GM04504 (cell line): ENCODE measurements at places on chromosomes 1 and 21.

GRCh38 chr1:15852828-15853302 lies 5.4 kb downstream of the SPEN start:
- no peak for DNase-seq

GRCh38 chr1:189206617-189207016 lies 1271.0 kb downstream of the BRINP3 start:
- DNase-seq = no peak

- DNase-seq = no peak
These were observed 71.1 kb downstream of the IER5 start for GRCh38 chr1:181159451-181160140.

DNA sequence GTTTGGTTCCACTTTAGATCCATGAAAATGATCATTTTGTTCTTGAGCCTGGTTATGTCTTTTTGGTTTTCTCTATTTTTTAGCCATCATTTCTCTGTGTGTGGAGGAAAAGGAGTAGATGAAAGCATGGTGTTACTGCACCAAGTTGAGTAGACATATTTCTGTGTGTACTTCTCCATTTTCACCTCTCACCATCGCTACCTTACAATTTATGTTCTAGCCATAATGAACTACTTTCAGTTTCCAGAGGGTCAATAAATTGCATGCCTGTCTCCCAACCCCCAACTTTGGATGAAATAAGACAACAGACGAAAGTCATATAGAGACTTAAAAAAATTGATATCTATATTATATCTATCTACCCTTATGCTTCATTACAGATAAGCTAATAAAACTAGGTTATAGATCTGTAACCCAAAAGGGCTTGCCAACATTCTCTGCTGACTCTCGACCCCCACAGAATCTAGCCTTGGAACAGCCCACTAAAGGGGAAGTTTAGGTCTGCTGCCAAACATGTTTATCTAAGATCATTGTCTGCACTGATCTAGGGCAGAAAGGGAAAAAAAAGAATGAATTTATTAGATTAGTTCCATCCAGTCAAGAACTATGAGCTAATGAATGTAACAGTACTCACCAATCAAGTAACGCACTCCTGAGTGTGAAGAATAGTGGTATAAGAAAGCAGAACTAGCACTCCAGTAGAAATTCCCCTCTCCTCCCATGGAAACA lies 7.5 kb upstream of the MAN1A2 start:
- no peak for DNase-seq

DNA sequence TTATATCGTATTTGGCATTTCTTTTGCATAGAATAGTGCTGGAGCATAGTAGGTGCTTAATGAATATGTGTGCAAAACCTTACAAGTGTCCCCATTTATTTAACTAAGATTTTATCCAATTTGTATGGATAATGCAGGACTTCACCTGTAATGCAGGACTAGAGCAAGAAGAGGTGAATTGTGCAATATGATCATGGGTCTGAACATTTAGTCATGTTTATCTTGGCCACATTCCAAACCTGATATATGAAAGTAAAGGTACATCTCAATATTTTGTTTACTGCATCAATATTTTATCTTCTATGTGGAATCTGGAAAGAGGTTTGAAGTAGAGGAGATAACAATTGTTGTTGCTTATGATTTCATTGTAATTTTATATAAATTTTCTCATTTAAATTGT lies 1626.7 kb upstream of the B3GALT2 start:
- DNase-seq = no peak

GRCh38 chr1:57162607-57163261 lies 196.9 kb upstream of the C8B start:
- no peak for DNase-seq

- DNase-seq = no peak
These were observed 119.3 kb downstream of the NGF start for GRCh38 chr1:115218699-115219098.

DNA sequence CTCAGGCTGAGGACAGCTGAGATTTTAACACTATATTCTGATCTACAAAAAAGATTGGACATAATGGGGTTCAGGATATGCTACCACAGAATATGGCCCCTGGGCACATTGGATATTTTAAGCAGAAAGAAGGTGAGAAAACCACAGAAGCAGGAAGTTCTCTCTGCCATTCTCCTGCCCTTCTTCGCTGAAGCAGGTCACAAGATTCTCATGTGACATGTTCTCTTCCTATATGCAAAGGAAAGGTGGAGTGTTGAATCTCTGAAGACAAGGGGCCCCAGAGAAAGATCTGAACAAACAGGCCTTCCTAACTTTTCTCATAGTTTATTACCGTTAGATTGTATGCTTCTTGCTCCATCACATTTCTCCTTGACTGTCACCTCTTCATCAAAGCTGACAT lies 285.7 kb downstream of the S1PR1 start:
- no peak for DNase-seq

DNA sequence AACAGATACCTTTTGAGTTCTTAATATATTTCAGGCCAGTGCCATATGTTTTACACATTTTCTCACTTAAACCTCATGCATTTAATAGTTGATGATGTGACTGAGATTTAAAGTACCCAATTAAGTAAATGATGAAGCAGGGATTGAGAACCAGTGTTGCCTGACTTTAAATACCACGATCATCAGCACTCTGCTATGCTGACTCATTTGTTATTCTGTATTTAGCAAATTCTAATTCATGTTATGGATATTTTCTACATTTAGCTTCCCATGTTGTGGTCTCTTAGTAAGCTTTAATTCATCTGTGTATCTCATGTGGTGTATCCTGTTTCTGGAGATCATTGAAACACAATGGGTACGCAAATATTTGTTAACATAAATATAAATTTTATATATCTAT lies 363.0 kb downstream of the PTBP2 start:
- DNase-seq = no peak

DNA sequence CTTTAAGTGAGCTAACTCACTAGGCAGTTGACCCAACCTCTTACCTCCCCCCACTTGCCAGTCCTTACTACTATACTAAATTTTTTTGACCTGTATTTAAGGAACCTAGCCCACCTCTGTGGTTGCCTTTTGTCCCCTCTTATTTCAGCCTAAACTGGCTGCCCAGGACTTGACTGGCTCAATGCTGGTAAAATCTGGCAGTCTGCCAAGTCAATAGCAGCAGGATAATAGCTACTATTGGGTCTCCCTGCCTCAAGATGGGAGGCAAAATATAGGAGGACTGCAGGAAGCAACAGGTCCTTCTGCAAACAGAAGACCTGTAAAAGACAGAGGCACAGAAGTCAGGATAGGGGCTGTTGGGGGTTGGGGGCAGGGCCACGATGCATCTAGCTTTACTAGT lies 144.2 kb upstream of the POGK start:
- DNase-seq = no peak

- no peak for DNase-seq
These were observed 1.6 kb downstream of the SRSF11 start for GRCh38 chr1:70222716-70223235.
